Prostate gland (tissue), 2 donors: ENCODE measurements at places on chromosomes 2 and 18.

GRCh38 chr2:207397917-207398655 lies 131.7 kb upstream of the CREB1 start:
- DNase-seq: no peak

- no peak for DNase-seq
Observed at GRCh38 chr2:29046321-29046720, 28.0 kb downstream of the PCARE start.

DNA sequence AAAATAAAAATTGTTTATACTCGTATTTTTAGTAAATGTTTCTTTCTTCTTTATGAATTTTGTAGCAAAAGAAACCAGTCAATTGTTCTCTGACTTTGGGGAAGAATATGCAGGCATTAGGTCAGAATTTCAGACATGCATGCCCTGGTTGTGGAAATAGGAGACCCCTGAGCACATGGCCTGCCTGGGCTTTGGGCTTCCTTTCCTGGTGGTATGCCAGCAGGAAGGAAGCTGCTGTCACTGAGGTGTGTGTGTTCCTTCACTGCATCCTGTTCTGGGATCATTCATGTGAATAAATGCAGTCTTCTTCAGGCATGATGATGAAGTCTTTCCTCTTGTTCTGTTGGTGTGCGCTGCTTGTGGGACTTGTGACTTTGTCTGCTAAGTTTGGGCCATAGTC lies 920.2 kb upstream of the VRK2 start:
- DNase-seq: no peak

DNA sequence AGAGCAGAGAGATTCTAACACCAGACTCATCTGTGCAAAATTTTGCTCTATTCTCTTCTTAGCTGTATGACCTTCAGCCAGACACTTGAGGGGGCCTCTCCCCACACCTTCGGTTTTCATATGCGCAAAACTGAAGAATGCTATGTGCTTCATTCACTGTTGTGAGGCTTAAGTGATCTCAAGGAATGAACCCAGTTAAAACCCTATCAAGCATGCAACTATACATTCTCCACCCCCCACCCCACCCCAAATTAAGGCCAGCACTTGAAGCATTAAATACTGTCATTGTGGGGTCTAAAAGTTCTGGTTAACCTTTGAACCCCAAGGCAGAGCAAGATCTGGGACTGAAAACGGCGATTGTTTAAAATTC lies 10.0 kb downstream of the PCARE start:
- DNase-seq: no peak

- no peak for DNase-seq
Observed at GRCh38 chr18:8839281-8839680, 133.9 kb downstream of the MTCL1 start.

GRCh38 chr2:119674711-119675500 lies 4.1 kb upstream of the TMEM177 start:
- no peak for DNase-seq

DNA sequence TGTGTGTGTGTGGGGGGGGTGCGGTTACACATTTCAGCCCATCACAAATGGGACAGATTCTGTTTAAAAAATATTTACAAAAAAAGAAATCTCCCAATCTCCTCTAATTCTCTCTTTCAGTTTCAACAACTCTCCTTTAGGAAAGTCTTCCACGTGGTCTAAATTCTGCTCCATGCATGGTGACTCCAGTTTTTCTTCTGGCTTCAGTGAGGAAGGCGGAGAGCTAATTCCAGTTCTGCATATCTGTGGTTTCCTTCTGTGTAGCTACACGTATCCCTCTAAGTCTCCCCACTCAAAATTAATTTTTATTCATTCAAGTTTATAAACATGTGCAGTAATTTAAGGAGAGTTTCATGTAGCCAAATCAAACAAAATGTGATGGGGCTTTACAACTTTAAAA lies 111.6 kb downstream of the SLC4A3 start:
- DNase-seq: no peak
